ENCODE measurements at places on chromosomes 12 and 14.

DNA sequence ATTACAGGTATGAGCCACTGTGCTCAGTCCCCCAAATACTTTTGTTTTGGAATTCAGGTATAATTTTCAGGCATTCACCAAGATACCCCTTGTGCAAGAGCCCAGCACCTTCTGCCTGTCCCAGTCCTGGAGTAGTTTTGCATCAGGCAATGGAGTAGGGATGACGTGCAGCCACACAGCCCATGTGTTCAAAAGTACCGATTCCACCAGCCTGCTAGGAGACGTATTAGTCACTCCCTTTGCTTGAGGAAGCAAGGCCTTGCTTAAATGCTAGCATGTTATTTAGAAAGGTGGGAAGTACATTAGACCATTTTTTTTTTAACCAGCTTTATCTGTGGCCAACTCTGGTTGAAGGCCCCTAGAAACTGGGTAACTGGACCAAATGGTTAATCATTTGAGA, 15.0 kb upstream of the GALNT16 start:
- no peak for DNase-seq

GRCh38 chr12:25497021-25497420, 56.1 kb downstream of the LMNTD1 start:
- no peak for DNase-seq

- DNase-seq: no peak
Measured at GRCh38 chr12:60997869-60998378, 1262.3 kb upstream of the USP15 start.

- no peak for DNase-seq
Measured at GRCh38 chr12:46209170-46209569, 59.7 kb downstream of the SLC38A1 start.

DNA sequence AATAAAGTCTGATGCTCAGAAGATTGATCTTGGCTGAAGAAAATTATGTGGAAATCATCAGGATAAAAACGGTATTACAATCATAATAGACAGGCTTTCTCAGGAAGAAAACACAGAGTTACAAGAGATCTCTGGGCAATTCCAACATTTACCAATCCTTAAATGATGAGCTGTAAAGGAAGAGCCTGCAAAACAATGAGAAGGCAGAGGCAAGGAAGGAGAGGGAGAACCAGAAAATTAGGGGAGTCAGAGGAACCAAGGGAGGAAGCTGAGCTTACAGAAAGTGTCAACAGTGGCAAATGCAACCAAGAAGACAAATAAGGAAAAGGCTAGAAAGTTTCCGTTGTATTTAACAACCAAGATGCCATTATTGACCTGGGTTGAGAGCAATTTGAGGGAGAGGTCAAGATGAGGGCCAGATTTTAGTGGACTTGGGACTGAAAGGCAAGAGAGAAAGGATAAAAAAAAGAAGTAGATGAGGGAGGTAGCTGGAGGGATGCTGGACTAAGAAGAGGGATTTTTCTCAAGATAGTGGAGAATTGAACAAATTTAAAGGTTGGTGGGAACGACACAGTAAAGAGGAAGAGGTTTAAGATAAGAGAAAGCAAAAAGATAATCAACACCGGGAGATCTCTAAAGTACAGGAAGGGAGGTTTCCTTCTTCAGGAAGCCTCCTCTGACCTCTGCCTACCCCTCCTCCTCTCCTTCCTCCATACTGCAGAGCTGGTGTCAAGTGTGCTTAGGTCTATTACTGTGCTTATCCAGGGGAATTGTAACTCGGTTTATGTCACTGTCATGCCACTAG, 116.9 kb downstream of the DUSP6 start:
- no peak for DNase-seq

DNA sequence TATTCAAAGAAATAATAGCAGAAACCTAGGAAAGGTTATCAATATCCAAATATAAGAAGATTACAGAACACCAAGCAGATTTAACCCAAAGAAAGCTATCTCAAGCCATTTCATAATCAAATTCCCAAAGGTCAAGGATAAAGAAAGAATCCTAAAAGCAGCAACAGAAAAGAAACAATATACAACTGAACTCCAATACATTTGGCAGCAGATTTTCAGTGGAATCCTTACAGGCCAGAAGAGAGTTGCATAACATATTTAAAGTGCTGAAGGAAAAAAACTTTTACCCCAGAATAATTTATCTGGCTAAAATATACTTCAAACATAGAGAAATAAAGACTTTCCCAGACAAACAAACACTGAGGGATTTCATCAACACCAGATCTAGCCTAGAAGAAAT, 54.3 kb downstream of the DENND5B start:
- no peak for DNase-seq

GRCh38 chr12:46165191-46165590, 103.7 kb downstream of the SLC38A1 start:
- no peak for DNase-seq

DNA sequence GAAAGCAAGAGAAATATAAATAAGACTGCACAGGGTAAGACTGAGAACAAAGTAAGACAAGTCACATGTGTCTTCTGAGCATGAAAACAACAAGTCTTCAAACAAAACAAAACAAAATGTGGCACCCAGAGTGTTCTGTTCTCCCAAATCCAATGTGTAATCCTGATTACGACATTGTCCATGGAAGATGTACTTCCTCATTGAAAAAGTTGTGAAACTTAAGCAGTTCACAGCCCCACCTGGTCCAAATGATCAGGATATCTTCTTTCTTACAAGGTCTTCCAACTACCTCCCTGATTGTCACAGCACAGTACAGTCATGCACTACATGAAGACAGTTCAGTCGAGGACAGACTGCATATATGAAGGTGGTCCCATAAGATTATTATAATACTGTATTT, 23.3 kb upstream of the NEK9 start:
- DNase-seq: no peak

GRCh38 chr14:39247256-39247655, 13.5 kb downstream of the MIA2 start:
- DNase-seq: no peak

DNA sequence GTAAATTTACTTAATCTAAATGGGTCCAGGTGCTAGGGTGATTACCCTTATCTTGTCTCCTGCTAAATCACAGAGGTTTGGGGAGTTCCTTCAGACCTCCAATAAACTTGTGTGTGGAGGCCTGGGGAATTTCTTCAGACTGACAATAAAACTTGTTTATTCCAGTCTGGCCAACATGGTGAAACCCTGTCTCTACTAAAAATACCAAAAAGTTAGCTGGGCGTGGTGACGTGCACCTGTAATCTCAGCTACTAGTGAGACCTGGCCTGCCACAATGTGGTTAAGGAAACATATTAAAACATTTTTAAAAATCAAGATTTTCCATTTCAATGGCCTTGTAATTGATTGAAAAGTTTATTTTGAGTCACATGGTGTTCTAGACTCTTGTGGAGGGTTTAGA, 126.9 kb upstream of the FGD4 start:
- no peak for DNase-seq

- DNase-seq: peak; percentile 40
Measured at GRCh38 chr12:124480469-124481256, 86.7 kb downstream of the NCOR2 start.

GRCh38 chr14:104344818-104345620, 206.6 kb downstream of the KIF26A start:
- DNase-seq: no peak

- no peak for DNase-seq
Measured at GRCh38 chr12:124456652-124457152, 110.7 kb downstream of the NCOR2 start.

DNA sequence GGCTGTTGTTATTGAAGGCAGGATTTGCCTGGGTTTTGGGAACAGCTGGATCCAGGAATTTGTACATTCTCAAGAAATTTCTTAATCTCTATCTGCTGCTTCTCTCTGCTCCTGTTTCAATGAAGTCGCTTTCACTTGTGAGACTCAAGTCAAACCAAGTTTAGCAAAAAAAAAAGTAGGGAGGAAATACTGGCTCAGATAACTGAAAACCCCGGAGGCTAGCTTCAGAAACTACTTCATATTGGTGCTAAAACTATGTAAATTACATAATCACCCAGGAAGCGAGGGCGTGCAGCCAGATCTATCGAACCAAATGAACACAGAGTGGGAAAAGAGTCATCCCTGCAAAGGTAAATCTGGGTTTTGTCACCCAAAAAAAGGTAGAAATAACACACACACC, 68.3 kb upstream of the FICD start:
- no peak for DNase-seq

GRCh38 chr14:42000450-42000849, 393.8 kb downstream of the LRFN5 start:
- no peak for DNase-seq
